ENCODE measurements at places on chromosomes 12 and 14. TPM values are rescaled to one million over a fixed set of nuclear protein-coding genes. Genes with fewer than 3 reads are reported as not detected.

DNA sequence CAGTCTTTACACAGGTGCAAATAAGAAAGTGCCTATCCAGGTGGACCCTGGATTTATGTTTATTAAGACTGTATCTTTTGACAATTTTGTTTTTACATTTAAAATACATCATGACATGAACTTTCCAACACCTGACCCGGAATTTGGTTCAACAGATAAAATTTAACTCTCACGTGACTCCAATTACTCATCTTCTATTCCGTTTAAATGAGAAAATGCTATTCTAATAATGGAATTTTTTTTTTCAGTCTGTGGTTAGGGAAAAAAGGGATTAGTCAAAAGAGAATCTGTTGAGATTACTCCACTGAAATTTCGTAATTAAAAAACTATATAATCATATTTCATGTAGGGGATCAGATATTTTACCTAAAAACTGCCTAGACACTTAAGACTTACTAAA, 11.1 kb downstream of the VPS37B start:
- no peak for DNase-seq

DNA sequence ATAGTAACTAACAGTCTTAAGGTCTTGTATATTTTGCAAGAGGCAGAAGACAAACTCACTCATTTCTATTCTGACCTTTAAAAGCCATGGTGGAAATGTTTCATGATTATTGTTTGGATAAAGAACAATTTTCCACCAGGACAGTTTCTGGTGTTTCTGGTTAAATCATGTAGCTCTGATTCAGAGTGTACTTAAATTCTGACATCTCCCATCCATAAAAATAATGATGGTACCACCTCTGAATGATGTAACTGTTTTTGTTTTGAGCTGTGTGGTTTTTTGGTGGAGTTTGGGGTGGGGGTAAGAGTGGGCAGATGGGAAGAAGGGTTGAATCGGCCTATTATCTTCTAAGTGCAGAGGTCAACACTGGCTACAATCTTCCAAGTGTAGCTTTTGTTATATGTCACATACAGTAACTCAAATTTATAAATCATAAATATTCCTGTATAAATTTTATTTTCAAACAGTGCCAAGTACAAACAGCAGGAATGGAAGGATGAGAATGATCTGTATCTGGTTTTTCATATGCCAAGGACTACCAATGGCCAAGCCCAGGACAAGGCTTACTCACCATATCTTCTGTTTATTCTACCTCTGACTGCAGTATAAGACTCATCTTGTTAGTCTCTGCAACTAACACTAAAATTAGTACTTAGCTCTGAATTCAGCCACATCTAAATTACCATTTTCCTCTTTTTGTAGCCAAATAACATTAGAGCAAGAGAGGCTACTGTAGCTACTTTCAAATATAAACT, 108.7 kb downstream of the BCAT1 start:
- DNase-seq: no peak

- no peak for DNase-seq
Observed at GRCh38 chr14:80215081-80215480, 3.8 kb upstream of the DIO2 start.

DNA sequence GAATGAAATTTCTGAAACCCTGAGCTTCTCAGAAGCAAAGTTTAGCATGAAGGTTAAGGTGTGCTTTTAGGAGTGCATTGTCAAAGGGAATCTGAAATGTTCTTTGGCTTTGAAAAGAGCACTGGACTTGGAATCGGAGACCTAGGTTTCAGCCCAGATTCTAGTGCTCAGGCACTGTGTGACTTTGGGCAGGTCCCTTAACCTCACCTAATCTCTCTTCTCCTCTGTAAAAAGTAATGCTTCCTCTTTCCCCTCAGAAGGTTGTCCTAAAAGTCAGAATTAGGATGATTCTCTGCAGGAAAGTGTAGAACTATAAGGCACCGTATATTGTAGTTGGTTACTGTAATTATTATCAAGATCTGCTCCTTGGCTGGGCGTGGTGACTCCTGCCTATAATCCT, 38.0 kb upstream of the ELK3 start:
- DNase-seq: no peak

DNA sequence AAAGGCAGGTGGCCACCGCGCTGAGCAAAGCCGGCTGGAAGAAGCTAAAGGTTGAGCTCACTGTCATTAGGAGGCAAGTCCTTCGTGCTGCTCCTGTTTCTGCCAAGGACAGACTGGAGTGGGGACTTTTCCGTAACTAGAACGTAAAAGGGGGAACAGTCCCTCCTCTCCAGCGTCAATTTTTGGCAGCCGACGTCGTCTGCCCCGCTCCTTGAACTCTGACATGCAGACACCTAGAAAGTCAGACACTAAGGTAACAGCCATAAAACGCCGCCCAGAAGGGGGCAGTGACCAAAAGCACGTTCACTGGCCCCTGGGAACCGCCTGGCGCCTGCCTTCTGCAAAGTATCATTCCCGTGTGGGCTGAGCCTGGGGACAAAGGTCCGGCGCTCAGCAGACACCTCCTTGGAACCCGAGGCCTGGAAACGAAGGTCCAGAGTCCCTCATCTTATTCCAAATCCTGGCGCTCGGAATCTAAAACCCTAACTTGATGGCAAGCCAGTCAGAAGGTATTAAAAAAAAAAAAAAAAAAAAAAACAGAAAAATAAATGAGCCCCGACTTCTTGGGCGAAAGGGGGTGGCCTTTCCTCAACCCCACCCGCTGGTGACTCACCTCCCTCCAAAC, 1.1 kb upstream of the LRP1 start:
- no peak for DNase-seq

- peak; percentile 24 for DNase-seq
Observed at GRCh38 chr12:26017484-26018211, 59.2 kb downstream of the RASSF8 start.

DNA sequence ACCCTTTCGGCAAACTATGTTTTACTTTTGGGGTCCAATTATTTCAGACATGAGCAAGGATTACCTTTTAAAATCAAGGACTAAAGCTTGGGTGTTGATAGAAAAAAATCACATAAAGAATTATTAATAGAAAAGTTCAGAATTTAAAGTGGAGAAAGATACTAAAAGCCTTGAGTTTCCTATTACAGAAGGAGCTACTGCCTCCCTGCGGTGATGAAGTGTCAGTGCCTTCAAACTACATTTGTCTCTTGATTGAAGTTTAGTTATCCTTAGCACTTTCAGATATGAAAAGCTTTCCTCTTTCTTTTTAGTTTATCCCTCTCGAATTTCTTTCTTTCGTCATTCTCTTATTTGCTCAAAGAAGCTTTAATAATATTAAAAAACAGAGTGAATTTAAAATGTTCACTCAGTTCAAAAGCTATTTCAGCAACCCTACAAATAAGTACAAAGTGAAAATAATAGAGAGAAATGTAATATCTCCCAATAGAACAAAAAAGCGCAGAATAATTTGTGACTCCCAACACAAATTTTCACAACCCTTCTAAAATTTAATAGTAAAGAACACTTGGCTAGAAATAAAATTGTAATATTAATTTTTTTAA, 87.6 kb downstream of the SEC23A start:
- DNase-seq: peak; percentile 23

GRCh38 chr12:120470150-120470784, 719 bp upstream of the SRSF9 start:
- DNase-seq: no peak

- no peak for DNase-seq
Observed at GRCh38 chr12:69688471-69689427, 10.4 kb downstream of the BEST3 start.

GRCh38 chr12:56261503-56262232, 3.5 kb upstream of the ANKRD52 start:
- DNase-seq: no peak

GRCh38 chr12:89228491-89228890, 123.8 kb downstream of the DUSP6 start:
- DNase-seq: no peak

DNA sequence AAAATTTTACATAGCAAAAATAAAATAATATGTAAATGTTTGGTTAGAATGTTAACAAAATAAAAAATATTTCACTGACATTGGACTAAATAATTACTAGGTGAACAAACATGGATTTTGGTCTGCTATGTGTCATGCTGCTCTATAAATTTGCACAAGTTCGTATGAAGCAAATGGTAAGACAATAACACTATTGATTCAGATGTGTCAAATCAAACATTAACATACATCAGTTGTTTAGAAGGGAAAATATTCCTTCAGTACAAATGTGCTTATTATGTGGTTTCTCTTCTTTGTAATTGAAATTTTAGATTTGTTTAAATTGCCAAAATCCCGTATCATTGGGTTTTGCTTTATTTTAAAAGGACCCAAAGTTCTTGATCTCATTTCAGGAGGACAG, 46.9 kb downstream of the PAWR start:
- no peak for DNase-seq

- no peak for DNase-seq
Observed at GRCh38 chr12:131818821-131819585, 9.2 kb upstream of the MMP17 start.

DNA sequence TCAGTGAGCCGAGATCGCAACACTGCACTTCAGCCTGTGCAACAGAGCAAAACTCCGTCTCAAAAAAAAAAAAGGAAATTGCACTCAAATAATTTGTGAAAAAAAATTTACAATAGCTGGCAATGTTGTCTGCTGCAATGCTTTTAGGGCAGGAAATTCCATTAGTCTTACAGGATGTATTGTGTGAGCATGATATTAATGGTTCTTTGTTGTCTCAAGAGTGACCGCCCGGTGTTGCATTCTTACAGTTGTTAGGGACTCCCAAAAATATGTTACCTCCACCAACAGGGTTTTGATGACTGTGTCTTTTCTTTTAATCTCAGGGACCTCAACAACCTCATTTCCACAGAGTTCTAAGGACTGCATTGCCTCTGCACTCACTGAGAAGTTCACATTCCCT, 44.8 kb downstream of the PZP start:
- DNase-seq: no peak

DNA sequence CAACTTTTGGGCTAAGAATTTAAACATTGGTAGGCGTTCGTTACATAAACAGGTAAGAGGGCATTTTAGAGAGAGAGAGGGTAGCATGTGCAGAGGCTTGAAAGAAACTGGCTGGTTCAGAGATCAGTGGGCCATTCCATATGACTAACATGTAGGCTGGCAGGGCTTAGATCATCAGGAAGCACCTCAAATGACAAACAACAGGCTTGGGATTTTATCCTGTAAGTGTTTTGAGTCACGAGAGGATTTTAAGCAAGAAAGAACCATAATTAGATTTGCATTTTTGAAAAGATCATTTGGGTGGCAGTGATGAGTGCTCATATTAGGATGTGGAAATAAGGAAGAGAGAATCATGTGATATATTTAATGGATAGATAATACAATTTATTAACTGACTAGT, 8.7 kb upstream of the PLEKHA5 start:
- no peak for DNase-seq

GRCh38 chr12:69779928-69780327, 41.3 kb downstream of the RAB3IP start:
- no peak for DNase-seq

Gene SPATA7
- 28.6 TPM for polyA plus RNA-seq

Gene VRTN
- not detected for polyA plus RNA-seq

Gene KLHL42
- polyA plus RNA-seq: 32.1 TPM

Gene DPPA3
- not detected for polyA plus RNA-seq

Gene GYS2
- 0.32 TPM for polyA plus RNA-seq

Gene RPGRIP1
- polyA plus RNA-seq: 0.40 TPM

Gene RNU4-1
- polyA plus RNA-seq: not detected

Gene GUCY2C
- polyA plus RNA-seq: 0.51 TPM

Gene SYNE3
- polyA plus RNA-seq: 2.1 TPM

Measured in renal cortex interstitium (tissue), 15 donors.